GM19239 (cell line): ENCODE measurements at places on chromosomes 2 and 18.

GRCh38 chr2:147773479-147773878 lies 71.3 kb upstream of the ACVR2A start:
- no peak for DNase-seq

- no peak for DNase-seq
These were observed 32.9 kb downstream of the ACTR3 start for GRCh38 chr2:113922784-113923183.

GRCh38 chr2:38475567-38475881 lies 98.5 kb upstream of the ATL2 start:
- no peak for DNase-seq

- no peak for DNase-seq
These were observed 28.1 kb upstream of the TMEM247 start for GRCh38 chr2:46451131-46451711.

GRCh38 chr2:228433721-228434120 lies 252.2 kb upstream of the SPHKAP start:
- DNase-seq, result no peak

GRCh38 chr2:76599732-76600368 lies 889.1 kb upstream of the GCFC2 start:
- peak; percentile 14 for DNase-seq

DNA sequence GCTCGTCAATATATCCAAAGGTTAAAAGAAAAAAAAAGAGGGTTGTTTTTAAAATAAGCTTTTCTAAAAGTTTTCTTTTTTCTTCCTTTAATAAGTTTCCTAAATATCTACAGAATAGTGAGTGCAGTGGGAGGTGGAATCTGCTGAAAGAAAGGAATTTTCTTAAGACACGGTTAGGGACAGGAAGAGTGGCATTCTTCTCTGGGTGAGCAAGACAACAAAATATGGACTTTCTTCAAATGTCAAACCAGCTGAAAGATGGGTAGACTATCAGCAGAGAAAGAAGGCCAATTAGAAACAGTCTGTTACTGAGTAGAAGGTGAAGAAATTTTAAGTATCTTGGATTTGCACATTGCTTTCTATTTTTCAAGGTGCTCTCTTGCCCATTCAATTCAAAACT lies 222.7 kb upstream of the PIK3C3 start:
- no peak for DNase-seq

- no peak for DNase-seq
These were observed 606 bp upstream of the TOGARAM2 start for GRCh38 chr2:28980368-28981015.

GRCh38 chr2:11711751-11712150 lies 34.7 kb upstream of the LPIN1 start:
- no peak for DNase-seq

DNA sequence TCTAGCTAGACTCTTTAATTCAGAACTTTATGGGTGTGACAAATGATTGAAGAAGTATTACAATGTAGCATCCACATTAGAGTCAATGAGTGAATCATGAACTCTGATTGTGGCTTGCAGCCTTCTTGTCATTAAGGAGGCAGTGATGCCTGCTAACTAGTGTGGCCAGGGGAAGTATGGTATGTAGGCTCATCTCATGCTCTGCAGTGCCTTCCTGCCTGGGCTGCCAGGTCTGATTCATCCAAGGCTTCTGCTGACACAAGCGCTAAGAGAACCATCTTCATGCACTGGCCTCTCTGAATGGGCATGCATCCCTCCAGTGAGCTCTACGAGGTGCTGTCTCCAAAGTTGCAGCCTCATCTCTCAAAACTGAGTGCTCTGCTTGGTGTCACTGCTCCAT lies 144.3 kb downstream of the MTCL1 start:
- no peak for DNase-seq

- no peak for DNase-seq
These were observed 5.6 kb upstream of the CPLX4 start for GRCh38 chr18:59323931-59324622.

DNA sequence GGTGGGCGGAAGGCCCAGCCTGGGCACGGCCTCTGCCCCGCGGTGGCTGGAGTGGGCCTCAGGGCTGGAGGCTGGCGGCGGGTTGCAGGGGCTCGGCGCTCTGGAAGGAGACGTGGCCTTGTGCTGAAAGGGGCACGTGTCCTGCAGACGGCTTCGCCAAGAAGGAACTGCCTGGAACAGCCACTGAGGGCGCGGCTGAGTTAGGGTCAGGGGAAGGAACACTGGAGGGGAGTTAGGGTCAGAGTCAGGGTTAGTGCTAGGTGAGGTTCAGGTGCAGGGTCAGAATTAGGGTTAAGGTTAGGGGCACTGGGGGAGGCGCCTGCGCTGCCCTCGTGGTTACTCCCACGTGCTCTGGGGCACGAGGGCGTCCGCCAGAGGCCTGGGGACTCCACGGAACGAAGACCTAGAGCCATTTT lies 933 bp upstream of the ADNP2 start:
- no peak for DNase-seq

DNA sequence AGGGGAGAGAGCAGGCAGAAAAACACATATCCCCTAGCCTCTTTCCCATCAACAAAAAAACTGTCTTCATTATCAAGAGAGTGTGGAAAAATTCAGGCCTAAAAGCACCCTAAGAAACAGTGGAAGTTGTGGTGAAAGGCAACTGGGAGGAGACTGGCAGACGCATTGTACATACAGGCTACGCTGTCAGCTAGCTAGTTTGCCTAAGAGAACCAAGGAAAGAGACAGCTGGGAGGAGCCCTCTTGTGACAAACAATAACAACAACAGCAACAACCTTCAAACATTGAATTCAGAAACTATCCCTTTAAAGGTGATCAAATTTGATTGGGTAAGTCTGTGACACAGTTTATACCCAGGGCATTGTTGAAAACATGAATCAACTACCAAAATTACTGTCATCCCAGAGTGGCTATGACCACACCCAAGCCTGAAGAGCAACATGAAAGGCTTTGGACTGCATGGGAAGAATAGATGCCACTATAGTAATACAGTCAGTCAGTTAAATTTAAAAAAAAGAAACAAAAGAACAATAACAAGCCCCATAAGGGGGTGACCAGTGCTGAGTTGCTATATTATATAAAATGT lies 88.9 kb upstream of the CRIM1 start:
- no peak for DNase-seq

- DNase-seq, result no peak
These were observed 25.8 kb downstream of the FARP2 start for GRCh38 chr2:241381872-241382271.

DNA sequence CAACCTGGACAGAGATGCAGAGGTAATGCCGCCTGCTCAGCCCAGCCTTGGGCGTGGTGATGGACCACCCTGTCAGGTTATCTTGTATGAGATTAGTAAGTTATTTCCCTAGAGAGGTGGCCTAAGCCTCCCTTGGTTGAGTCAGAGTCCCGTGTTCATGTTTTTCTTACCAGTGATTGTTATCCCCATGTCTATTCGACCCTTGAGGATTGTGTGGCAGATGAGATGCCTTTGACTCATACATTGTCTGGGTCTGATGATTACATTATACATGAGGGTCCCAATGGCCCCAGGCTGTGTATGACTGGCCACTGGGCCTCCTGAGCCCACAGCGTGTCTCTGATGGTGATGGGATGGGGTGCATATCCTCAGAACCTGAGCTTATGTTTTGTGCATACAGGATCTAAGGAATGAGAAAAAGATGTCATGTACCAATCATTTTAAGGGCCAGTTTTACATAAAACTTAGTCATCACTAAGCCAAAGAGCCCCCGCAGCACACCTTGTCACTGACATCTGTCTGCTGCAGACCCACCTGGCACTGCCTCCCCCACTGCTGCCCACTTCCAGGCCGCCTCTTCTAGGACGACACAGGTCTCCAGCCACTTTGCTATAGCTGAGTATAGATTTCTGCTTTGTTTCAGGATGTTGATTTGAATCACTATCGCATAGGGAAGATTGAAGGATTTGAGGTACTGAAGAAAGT lies 7.7 kb downstream of the PPP1R7 start:
- no peak for DNase-seq

DNA sequence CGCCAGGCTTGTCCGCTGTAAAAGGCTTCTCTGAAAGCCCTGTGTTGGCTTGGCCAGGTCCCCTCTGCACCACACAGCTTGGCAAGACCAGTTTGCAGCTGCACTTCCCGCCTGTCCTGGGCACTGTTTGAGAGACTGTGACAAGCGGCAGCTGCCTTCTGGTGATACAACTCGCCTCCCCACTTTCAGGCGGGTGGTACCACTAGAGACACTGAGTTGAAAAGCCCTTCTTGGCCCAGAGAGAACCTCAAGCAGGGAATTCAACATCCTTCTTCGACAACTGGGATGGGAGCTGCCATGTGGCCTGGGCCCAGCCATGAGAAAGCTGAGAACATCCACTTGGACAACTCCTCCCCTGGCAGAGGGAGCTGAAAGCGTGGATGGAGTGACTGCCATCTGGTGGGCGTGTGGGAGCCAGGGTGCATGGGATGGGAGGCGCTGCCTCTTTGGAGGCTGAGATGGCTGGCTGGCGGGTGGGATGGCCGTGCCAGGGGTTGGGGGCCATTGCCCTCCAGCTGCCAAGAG lies 125.5 kb upstream of the REV1 start:
- DNase-seq, result no peak

- no peak for DNase-seq
These were observed 11.2 kb upstream of the CYP27C1 start for GRCh38 chr2:127231130-127231865.

DNA sequence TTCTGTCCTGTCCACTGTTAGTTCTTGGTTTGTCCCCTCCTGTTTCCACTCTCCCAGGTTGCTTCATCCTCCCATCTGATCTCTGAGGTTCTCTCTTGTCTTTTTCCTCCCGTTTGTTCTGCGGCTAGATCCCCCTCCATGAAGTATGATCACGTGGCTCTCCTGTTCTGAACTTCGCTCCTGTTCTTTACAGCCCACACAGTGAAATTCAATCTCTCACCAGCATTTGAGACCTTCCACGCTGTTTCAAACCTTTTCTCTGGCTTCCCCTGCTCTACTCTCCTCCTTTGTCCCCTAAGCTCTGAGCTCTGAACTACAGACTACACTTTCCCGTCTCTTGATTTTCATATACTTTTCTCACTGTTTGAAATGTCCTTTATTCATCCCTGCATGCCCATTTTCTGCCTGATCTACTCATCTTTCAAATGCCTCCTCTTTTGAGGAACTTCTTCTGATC lies 83.5 kb downstream of the OSBPL6 start:
- no peak for DNase-seq

DNA sequence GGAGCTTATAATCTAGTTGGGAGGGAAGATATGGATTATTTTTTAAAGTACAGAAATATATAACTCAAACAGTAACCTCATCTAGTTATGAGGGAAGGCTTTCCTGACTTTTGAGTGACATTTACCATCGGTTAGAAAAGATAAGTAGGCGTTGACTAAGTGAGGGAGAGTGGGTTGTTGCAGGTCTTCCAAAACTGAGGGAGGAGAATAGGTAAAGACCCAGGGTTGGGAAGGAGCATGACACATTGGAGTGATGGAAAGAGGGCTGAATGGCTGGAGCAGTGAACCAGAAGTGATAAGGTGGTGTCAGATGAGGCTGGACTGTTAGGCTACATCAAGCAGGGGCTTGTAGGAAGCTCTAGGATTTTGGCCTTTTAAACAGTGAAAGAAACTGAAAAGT lies 10.6 kb upstream of the NUP35 start:
- no peak for DNase-seq

DNA sequence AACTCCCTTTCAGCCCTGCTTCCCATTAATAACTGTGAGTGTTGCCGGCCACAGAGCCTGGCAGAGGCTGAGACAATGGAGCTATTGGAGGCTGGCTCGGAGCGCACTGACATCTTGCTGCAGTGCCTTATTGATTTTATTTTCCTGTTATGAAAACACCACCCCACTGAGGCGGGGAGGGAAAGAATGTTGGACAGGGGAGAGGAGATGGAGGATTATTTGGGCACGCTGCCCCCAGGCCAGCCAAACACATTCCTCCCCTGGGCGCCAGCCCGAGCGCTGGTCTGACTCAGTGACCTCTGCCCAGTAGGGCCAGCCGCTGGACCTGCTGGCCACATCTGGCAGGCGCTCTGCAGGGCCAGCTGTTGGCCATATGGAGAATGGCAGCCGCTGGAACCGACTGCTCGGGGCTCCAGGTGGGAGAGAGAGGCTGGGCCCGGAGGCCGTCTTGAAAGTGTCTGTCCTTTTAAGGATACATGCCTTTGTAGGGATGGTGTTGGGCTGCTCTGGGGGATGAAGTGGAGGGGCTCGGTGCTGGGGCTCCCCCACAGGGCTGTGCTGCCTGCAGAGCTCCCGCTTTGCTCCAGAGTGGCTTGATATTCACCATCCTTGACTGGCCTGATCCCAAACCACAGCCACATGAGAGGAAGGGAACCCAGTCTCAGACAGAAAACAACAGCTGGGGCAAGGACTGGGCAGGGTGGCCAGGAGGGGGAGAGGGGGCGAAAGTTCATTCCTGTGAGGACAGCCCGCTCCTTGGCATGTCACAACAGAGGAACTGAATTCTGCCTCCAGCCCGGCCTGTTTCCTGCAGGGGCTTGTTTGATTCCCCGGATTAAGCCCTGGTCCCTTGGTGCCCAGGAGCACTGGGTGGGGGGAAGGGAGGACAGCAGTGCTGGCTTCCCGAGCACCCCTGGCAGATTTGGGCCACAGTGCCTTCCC lies 179.0 kb downstream of the KLHL29 start:
- DNase-seq, result no peak

- DNase-seq, result no peak
These were observed 23.4 kb downstream of the MROH2A start for GRCh38 chr2:233801357-233802131.

DNA sequence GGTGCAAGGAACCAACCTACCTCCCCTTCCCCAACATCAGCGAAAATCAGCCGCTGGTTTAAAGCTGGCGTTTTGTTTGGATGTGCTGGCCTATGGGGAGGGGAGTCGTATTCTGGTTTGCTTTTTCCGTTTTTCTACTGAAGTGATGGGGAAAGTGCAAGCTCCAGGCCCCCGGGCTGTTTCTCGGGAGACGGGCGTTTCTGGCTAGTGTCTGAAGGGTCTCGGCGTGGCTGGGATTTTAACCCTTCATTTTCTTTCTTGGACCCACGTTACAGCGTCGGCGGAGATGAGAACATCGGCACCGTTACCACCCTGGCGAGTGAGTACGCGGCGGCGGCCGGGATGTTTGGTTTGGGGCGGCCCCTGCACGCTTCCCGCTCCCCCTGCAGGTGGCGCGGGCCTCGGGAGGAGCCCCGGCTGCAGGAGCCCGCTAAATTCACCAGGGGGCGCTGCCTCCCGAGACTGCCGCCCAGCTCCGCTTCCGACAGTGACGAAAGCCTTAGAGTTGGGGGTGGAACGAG lies 70.7 kb downstream of the PLB1 start:
- peak; percentile 87 for DNase-seq

GRCh38 chr2:143159486-143159840 lies 30.2 kb downstream of the ARHGAP15 start:
- DNase-seq, result no peak

- DNase-seq, result no peak
These were observed 158.8 kb upstream of the FBXO11 start for GRCh38 chr2:48065096-48065495.

GRCh38 chr2:228705318-228705717 lies 523.8 kb upstream of the SPHKAP start:
- no peak for DNase-seq

GRCh38 chr2:234368861-234369261 lies 128.0 kb downstream of the ARL4C start:
- no peak for DNase-seq
